ENCODE measurements at places on chromosomes 13 and 19.

- no peak for DNase-seq
Measured at GRCh38 chr19:47427241-47428176, 8.2 kb upstream of the MEIS3 start.

- DNase-seq: no peak
Measured at GRCh38 chr13:39374741-39375189, 228.2 kb downstream of the LHFPL6 start.

DNA sequence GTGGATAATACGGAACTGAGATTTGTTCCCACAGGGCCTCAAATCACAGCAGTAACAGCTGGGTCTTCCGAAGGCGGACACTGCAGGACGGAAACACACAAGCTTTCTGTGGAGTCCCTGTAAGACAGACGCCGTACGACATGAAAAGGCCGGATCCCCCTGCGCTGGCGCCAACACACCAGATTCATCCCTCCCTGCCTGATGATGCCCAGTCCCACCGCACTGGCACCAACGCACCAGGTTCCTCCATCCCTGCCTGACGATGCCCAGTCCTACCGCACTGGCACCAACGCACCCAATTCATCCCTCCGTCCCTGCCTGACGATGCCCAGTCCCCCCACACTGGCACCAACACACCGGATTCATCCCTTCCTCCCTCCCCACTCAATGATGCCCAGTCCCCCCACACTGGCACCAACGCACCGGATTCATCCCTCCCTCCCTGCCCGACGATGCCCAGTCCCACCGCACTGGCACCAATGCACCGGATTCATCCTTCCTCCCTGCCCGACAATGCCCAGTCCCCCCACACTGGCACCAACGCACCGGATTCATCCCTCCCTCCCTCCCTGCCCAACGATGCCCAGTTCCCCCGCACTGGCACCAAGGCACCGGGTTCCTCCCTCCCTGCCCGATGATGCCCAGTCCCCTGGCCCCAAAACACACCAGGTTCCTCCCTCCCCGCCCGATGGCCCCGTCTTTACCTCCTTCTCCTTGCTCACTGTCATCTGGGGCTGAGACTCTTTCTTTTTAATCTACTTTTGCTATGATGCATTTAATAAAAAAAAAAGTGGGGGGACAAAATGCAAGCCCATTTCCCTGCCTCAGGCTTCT, 55.1 kb downstream of the RASA3 start:
- DNase-seq: no peak

DNA sequence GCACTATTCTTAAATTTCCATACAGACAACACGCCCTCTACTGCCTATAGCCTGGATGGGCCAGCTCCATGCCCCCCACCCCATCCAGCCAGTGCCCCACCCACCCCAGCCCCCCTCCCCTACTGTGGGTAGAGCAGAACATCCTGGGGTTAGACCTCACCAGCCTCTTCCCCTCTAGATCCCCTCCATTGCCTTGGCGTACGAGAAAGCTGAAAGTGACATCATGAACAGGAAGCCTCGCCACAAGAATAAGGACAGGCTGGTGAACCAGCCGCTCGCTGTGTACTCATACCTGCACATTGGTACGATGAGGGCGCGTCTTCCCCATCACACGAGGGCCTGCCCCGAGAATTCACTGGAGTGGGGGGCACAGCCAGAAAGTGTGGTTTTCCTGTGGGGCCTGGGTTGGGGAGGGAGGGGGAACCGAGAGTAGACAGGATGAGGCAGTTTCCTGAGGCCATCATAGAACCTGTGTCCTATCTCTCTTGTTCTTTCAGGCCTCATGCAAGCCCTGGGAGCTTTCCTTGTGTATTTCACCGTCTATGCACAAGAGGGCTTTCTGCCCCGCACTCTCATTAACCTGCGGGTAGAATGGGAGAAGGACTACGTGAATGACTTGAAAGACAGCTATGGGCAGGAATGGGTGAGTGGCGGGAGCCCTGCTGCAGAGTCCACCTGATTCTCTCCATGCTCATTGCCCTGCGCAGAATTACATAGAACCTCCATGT, 29.1 kb downstream of the ATP12A start:
- no peak for DNase-seq

GRCh38 chr19:43748685-43749084, 6.1 kb downstream of the SMG9 start:
- no peak for DNase-seq

GRCh38 chr13:93226065-93226622, 463 bp upstream of the GPC6 start:
- DNase-seq: no peak

- no peak for DNase-seq
Measured at GRCh38 chr19:33821871-33822270, 25.2 kb downstream of the KCTD15 start.

- no peak for DNase-seq
Measured at GRCh38 chr19:35457173-35457572, 9.1 kb downstream of the FFAR2 start.

GRCh38 chr19:1455336-1456120, 5.6 kb downstream of the APC2 start:
- peak; percentile 66 for DNase-seq

DNA sequence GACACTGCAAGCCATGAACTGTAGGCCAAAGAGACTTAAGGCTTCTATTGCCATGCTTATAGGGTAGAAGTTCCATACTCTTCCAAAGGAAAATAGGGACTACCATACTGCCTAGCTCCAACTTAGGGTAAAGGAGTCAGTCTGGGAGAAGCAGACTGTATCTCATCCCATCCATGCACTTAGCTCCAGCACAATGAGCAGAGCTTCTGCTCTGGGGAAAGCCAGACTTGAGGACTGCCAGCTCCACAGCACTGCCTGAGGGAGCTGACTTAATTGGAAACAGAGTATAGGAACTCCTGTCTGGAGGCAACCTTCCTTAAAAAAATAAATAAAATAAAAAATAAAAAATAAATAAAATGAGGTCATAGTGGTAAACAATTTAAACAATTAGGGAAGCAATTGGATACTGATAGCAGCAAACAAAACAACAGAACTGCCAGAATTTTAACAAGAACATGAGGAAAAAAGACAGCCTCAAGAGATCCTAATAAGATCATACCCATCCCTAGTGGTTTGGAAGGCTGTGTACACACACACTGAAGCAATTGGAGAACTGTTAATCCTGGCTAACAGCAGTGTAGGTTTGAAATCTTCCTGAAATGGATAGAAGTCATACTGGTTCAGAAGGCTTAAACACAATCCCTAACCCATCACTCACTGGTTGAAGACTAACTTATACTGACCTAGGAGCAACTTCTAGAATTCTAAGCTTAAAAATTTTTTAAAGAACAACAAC, 550.1 kb downstream of the TBC1D4 start:
- DNase-seq: no peak

- no peak for DNase-seq
Measured at GRCh38 chr13:100230769-100231149, 141.9 kb downstream of the PCCA start.

- DNase-seq: no peak
Measured at GRCh38 chr13:108700422-108701170, 71.2 kb downstream of the MYO16 start.

DNA sequence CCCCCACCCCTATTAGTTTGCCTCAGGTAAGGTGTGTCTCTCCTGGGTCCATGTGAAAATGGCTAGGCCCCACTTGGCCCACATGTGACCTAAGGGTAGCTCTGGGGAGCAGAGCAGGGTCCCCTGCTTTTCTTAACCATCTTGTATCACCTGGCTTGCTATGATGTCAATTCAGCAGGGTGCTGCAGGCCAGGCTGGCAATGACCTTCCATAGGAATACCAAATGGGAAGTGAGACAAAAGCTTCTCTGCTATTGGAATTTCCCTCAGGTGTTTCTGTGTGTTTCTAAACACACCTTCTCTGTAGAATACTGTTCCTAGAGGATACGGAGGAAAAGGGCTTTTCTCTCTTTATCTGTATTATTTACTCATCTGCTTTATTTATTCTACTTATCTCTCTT, 35.7 kb upstream of the DACH1 start:
- DNase-seq: no peak

DNA sequence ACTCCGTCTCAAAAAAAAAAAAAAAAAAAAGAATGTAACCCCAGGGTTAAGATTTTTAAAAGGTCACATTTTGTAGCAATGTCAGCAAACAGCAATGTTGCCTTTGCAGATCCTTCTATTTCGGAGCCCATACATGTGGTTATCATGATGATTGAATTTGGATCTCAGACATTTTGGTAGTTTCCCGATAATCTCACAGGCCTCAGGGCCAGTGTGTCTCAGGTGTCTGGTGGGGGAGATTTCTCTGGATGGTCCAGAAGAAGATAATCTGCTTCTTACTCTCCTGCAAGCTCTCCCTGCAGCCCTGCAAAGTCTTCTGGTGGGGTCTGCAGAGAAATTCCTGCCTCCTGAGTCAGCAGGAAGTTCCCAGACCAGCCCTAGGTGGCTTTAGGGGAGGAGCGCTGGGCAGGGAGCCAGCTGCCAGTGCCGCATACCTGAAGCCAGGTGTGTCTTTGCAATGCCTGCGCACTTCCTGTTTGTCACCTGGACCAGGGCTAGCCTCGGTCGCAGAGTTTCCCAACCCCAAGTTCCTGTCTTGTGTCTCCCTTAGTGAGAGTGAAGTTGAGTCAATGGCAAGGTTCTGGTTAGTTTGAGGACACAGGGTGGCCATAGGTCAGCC, 1.4 kb downstream of the SH2D3A start:
- DNase-seq: no peak

GRCh38 chr19:4624733-4625362, 14.5 kb upstream of the TNFAIP8L1 start:
- no peak for DNase-seq

DNA sequence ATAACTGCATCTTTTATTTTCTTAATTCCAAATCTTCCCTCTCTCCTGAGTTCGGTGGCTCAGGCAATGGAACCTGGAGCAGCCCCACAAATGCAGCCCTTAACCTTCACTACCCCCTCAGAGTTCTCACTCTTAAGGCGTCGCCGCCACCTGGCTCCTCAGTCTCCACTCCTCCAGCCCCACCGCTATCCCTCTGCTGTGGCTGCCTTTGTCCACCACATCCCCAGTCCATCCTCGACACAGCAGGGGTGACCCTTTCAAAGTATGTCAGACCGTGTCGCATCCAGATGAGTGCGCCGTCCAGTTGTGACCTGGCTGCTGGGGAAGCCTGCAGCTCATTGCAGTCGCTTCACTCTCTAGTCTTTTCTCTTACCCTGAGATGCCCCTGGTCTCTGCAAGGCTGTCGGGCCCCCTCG, 1.0 kb downstream of the SPPL2B start:
- no peak for DNase-seq

- no peak for DNase-seq
Measured at GRCh38 chr13:72530471-72530870, 197.0 kb downstream of the MZT1 start.

GRCh38 chr19:38046254-38047048, 139.4 kb downstream of the SIPA1L3 start:
- DNase-seq: no peak

DNA sequence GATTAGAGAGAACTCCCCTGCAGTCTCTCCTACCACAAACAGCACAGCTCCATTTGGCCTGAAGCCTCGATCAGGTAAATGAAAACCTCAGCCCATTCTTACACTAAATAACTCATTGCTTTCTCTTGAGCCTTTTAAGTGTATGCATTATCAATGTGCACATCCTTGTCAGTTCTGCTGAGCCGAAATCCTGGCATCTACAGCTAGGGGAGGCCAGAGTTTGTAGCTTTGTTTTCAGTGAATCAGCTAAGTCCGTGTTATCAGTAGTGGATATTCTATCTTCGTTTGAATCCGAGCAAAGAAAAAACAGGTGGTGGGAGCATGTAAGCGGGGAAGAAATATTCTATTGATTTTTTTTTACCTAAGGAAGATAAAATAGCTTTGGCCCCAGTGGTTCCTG, 84.4 kb downstream of the ESD start:
- no peak for DNase-seq

DNA sequence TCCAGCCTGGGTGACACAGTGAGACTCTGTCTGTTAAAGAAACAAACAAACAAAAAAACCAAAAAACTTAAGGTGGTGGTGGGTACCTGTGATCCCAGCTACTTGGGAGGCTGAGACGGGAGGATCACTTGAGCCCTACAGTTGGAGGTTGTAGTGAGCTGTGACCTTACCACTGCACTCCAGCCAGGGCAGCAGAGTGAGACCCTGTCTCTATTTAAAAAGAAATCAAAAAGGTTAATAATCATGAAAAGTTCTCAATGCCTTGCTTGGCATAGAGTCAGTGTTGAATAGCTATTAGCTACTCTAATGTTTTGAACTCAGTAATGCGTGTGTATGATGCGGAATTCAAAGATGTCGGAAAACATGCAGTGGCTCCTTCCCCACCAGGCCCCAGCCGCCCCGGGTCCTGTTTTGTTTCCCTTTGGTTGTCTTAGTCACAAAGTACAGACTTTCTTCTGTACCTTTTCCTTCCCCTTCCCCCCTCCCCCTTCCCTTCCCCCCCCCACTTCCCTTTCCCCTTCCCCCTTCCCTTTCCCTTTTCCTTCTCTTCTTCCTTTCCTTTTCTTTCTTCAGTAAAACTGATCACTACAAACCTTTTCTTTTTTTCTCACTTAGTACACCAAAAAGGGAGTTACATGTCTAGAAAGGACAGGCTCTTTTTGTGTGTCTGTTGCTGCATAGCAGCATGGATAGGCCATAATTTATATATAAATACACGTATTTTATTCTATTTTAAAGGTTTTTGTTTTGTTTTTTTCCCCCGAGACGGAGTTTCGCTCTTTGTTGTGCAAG, 35.2 kb downstream of the DNM2 start:
- DNase-seq: no peak

- DNase-seq: no peak
Measured at GRCh38 chr19:28563964-28564921, 648.7 kb downstream of the UQCRFS1 start.

DNA sequence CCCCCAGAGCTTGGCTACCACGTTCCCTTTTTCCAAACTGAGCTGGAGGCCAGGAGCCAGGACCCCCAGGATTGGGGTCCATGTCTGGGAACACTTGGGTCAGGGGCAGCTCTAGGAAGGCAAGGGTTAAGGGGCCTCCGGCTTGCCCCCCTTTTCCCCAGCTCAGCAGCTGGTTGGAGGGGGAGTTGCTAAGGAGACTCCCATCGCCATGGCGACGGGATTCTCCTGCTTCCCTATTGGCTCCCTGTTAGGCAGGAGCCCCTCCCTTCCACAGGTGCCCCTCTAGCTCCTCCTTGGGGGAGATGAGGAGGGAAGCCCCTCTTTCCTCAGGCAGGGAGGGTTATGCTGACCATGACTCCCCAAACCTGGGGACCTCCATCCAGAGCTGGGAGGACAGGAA, 33.9 kb downstream of the PDE4A start:
- DNase-seq: no peak

DNA sequence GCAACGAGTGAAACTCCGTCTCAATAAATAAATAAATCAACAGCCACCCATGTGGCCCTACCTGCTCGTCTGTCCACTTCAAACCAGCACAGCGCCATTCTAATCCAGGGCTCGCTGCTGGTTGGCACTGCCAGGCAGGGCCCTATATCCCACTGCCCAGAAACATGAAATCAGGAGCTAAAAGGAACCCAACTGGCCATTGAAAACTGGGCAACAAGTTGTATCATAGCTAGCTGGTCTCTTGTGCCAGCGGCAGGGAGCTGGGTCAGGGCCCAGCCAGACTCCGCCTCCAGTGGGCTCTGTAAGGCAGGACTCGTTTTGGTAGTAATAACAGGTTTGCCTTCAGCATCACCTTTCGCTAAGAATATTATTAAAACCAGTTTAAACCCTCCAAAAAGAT, 39.3 kb downstream of the GGACT start:
- no peak for DNase-seq
